ENCODE measurements at places on chromosomes 11 and 22.

- no peaks in the 10 kb centered on the region for H3K36me3 ChIP-seq
- H3K4me3 ChIP-seq = no peak overlapping the region
- no peaks in the 10 kb centered on the region for H3K27me3 ChIP-seq
- DNase-seq = no peak
- H3K4me1 ChIP-seq = no peaks in the 10 kb centered on the region
- H3K27ac ChIP-seq = no peak overlapping the region
Observed at GRCh38 chr11:115545581-115546210, 41.5 kb upstream of the CADM1 start.

- H3K4me1 ChIP-seq = no peaks in the 10 kb centered on the region
- H3K27me3 ChIP-seq = no peaks in the 10 kb centered on the region
- no peak for DNase-seq
- peaks cover 31% of the 10 kb centered on the region for H3K36me3 ChIP-seq
- H3K27ac ChIP-seq = no peak overlapping the region
Observed at GRCh38 chr11:134207538-134208239, 16.1 kb downstream of the NCAPD3 start.

DNA sequence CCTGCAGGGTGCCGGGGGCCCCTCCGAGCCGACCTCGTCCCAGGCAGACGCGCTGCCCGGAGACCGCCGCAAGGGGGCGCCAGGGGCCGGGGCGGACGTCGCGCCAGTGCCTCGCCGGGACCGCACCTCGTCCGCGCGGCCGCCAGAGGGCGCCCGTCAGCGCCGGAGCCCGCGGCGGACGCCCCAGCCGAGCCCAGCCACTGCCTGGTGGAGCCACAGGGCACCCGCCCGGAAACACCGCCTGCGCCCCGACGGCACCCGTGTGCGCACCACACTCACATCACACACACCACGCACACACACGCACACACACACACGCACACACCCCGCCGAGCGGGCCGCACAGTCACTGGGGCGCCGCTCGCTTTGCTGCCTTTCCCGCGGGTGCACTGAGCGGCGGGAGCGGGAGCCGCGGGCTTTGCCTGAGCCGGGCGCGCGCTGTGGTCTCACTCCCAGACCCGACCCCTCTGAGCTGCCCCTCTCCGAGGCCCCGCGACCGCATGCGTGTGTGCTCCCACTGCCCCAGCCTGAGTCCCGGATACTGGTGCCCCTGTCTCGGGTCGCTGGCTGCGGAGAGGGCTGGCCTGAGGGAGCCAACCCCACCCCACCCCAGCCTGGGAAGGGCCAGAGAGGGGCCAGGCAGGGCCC is 449.3 kb downstream of the OPCML start:
- H3K36me3 ChIP-seq = no peaks in the 10 kb centered on the region
- peak overlapping the region; percentile 61 for H3K4me3 ChIP-seq
- H3K4me1 ChIP-seq = no peaks in the 10 kb centered on the region
- H3K27me3 ChIP-seq = peaks cover 22% of the 10 kb centered on the region

DNA sequence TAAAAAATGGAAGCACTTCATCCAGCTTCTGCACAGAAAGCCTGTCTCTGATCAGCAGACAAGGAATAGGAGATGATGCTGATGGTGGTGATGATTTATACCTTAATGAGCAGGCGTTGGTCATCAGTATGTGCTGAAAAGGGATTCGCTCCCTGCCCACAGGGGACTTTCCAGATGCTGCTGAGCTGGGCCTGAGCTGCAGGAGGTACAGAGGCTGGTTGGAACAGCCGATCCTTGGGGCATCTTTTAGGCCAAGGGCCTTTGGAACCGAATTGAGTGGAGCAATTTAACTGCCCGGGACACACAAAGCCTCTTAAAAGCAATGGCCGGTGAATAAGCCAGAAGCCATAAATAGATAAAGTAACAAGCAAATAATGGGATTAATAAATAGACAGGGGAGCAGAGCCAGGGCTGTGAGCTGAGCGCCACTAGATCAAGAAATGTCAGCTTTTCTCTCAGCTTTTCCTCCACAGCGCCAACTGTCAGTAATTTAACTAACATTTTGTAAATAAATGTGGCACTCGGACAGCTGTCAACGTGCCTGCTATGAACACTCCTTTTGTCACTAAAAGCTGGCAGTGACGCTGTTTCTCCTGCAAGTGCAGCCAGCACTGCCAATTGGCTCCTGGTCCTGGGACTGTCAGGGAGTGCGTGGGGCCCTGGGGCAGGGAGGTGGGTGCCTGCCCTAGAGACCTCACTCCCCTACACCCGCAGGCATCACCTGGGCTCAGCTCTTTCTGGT is 562.3 kb downstream of the NTM start:
- H3K27me3 ChIP-seq = no peaks in the 10 kb centered on the region
- H3K27ac ChIP-seq = no peak overlapping the region
- no peaks in the 10 kb centered on the region for H3K4me1 ChIP-seq
- no peak overlapping the region for H3K4me3 ChIP-seq

- no peak overlapping the region for H3K4me3 ChIP-seq
- H3K27me3 ChIP-seq = peaks cover 4% of the 10 kb centered on the region
- DNase-seq = no peak
- H3K36me3 ChIP-seq = no peaks in the 10 kb centered on the region
- no peak overlapping the region for H3K27ac ChIP-seq
- H3K4me1 ChIP-seq = no peaks in the 10 kb centered on the region
Observed at GRCh38 chr11:117535850-117536411, 208.3 kb downstream of the CEP164 start.

DNA sequence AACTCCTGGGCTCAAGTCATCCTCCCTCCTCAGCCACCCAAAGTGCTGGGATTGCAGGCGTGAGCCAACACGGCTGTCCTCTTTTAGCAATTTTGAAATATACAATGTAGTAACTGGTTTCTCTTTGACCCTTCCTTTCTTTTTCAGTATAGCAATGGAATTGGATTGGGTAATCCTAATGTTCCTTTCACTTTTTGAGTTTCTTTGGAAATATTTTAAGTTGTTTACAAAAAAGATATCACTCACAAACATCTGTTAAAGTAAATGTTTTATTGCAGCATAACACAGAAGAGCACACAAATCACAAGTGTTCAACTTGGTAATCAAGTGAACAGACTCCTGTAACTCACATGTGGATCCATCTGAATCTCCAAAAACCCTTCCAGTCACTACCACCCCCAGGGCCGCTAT is 44.6 kb upstream of the EP300 start:
- H3K36me3 ChIP-seq = no peaks in the 10 kb centered on the region
- no peaks in the 10 kb centered on the region for H3K27me3 ChIP-seq
- no peak overlapping the region for H3K27ac ChIP-seq

GRCh38 chr11:68751331-68751856 is at the start of gene TESMIN:
Gene TESMIN, minus strand, starts transcription at chr11:68751520. Its CDS starts 860 bp downstream, at chr11:68750660.
- no peaks in the 10 kb centered on the region for H3K4me1 ChIP-seq
- peak within 1 kb of the TSS; percentile 59 for H3K4me3 ChIP-seq
- peak; percentile 95 for DNase-seq
- peaks cover 4% of the 10 kb centered on the region for H3K36me3 ChIP-seq

GRCh38 chr22:47304191-47304831 is 541.9 kb downstream of the TBC1D22A start:
- no peaks in the 10 kb centered on the region for H3K27me3 ChIP-seq
- no peaks in the 10 kb centered on the region for H3K4me1 ChIP-seq
- H3K36me3 ChIP-seq = no peaks in the 10 kb centered on the region
- no peak overlapping the region for H3K4me3 ChIP-seq
- peak; percentile 41 for DNase-seq
- H3K27ac ChIP-seq = no peak overlapping the region

- H3K4me1 ChIP-seq = peaks cover 42% of the 10 kb centered on the region
- no peaks in the 10 kb centered on the region for H3K27me3 ChIP-seq
- H3K27ac ChIP-seq = peak overlapping the region; percentile 100
- peaks cover 64% of the 10 kb centered on the region for H3K36me3 ChIP-seq
Observed at GRCh38 chr11:65426839-65427690, 4.5 kb downstream of the NEAT1 start.

DNA sequence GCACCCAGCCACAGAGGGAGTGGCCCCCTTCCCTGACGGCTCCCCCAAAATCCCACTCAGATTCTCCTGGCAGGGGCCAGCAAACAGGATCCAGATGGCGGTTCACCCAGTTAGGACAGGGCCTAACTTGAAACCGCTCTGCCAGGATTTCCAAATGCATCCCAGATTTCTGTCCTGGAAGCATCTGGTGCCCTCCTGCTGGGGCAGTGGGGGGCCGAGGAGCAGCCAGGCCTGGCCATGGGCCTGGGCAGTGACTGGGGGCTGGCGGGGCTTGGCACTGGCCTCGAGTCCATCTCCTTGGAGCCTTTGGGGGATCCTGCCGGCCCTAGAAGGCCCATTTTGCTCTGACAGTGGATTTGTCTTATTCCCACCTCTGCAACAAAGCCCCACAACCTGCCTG is 17.9 kb upstream of the EMID1 start:
- H3K36me3 ChIP-seq = no peaks in the 10 kb centered on the region
- H3K4me1 ChIP-seq = no peaks in the 10 kb centered on the region
- no peaks in the 10 kb centered on the region for H3K27me3 ChIP-seq
- DNase-seq = no peak

- peak overlapping the region; percentile 98 for H3K27ac ChIP-seq
- peak; percentile 34 for DNase-seq
- no peaks in the 10 kb centered on the region for H3K36me3 ChIP-seq
- peaks cover 49% of the 10 kb centered on the region for H3K4me1 ChIP-seq
Observed at GRCh38 chr11:12279672-12280108, 97.7 kb upstream of the PARVA start.

- H3K27me3 ChIP-seq = no peaks in the 10 kb centered on the region
- H3K27ac ChIP-seq = no peak overlapping the region
- no peaks in the 10 kb centered on the region for H3K36me3 ChIP-seq
- no peak overlapping the region for H3K4me3 ChIP-seq
Observed at GRCh38 chr11:92475819-92476218, 251.2 kb downstream of the FAT3 start.

DNA sequence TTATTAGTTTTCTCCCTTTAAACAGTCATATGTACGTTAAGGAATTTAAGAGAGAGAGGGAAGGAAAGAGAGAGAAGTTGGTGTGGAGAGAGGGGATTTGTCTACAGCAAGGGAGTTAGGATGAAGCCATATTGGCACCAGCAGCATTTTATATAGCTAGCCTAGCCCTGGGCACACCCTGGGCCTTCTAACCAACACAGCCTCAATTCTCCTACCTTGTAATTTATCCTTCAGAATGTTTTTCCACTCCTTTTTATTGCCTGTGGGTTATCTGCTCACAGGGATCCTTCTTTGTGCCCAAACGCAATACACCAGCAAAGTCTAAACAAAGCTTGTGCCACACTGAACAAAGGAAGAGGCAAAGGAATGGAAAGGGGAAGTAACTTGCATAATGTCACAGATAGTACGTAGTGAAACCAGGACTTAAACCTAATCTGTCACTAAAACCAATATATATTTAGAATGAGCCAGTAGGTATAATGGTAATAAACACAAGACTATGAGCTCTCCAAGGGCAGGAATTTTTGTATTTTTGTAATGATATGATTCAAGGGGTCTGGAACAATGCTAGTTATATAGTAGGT is 613.8 kb upstream of the TENM4 start:
- no peak for DNase-seq
- no peak overlapping the region for H3K4me3 ChIP-seq
- no peaks in the 10 kb centered on the region for H3K27me3 ChIP-seq

GRCh38 chr22:44972363-44973083 is 37.3 kb downstream of the PHF21B start:
- H3K36me3 ChIP-seq = no peaks in the 10 kb centered on the region
- DNase-seq = peak; percentile 73
- no peak overlapping the region for H3K27ac ChIP-seq
- no peaks in the 10 kb centered on the region for H3K4me1 ChIP-seq

DNA sequence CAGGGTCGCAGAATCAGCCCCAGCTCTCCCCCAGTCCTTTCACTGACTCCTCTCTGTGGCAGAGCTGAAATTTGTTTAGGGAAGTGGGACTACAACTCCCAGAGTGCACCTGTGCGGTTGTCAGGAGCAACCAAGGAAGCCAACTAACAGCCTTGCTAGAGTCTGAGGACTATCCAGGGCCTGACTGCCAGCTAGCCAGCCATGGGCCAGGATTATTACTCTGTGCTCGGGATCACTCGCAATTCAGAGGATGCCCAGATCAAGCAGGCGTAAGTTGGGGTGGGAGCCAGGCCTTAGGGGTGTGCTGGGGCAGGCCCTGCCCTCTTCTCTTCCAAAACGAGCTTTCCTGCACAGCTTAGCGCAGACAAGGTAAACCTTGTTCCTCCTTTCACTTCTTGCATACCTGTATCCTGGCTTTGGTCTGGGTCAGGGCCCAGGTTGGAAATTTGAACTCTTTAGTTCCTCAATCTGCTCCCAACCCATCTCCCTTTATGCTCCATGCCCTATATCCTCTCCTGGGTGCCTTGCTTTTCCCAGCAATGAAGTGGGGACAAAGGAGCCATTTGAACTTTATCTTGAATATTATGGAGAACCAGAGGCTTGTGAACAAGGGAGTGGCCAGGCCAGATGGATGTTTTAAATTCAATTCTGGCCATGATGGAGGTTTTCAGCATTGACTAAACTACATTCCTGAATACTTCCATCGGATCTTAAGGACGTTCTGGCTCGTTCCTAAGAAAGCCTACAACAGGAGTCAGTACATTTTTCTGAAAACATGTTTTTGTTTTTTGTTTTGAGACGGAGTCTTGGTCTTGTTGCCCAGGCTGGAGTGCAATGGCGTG is at the start of gene DNAJB13:
Gene DNAJB13 (plus strand): TSS at position 158 of the 842 bp plus-strand sequence. CDS start 44 bp downstream, at position 202.
- no peaks in the 10 kb centered on the region for H3K27me3 ChIP-seq
- H3K4me3 ChIP-seq = no peak within 1 kb of the TSS
- H3K4me1 ChIP-seq = peaks cover 2% of the 10 kb centered on the region

DNA sequence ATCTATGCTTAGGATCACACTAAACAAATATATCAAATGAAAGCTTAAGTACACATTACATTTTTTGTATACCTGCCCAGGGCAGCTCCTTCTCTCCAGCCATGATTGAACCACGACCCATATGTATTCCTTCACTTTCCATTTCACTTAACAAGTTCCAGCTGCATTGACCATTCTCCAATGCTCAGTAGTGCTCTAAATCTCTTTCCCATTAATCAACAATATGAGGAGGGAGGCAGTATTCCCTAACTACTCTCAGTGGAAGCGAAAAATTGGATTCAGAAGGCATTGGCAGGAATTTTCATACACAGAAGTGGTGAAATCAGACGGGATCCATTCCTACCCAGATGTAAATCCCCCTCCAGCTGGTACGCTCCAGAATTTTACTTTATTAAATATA is 372.0 kb upstream of the LUZP2 start:
- H3K36me3 ChIP-seq = no peaks in the 10 kb centered on the region
- no peak for DNase-seq
- H3K4me1 ChIP-seq = no peaks in the 10 kb centered on the region
- no peak overlapping the region for H3K27ac ChIP-seq
- no peaks in the 10 kb centered on the region for H3K27me3 ChIP-seq
- H3K4me3 ChIP-seq = no peak overlapping the region

- no peaks in the 10 kb centered on the region for H3K27me3 ChIP-seq
- DNase-seq = peak; percentile 94
- H3K27ac ChIP-seq = peak overlapping the region; percentile 93
- peaks cover 37% of the 10 kb centered on the region for H3K4me1 ChIP-seq
- peak overlapping the region; percentile 79 for H3K4me3 ChIP-seq
- no peaks in the 10 kb centered on the region for H3K36me3 ChIP-seq
Observed at GRCh38 chr11:78416285-78417174, 1.1 kb downstream of the GAB2 start.

GRCh38 chr22:46776876-46777608 is 14.6 kb downstream of the TBC1D22A start:
- H3K4me1 ChIP-seq = peaks cover 7% of the 10 kb centered on the region
- H3K36me3 ChIP-seq = no peaks in the 10 kb centered on the region
- H3K27me3 ChIP-seq = no peaks in the 10 kb centered on the region
- no peak overlapping the region for H3K4me3 ChIP-seq
